ENCODE measurements at places on chromosomes 1 and 21. TPM values are rescaled to one million over a fixed set of nuclear protein-coding genes. Genes with fewer than 3 reads are reported as not detected.

DNA sequence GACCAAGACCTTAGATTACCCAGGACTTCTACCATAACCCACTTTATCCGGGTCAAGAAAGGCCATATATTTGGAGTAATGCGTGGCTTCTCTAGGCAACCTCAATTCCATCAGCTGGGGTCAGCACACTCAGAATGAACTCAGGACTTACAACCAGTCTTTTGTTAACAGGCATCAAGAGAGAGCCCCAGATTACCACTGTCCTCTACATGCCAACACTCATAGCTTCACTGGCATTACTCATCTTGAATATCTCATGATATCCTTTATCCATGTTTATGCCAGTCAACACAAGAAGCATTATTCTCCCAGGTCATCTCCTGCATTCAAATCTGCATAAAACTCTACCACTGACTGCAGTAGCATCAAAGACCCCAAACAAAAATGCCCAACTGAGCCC is 6.6 kb upstream of the FCGR2A start:
- no peak for DNase-seq

GRCh38 chr1:44636688-44637598 is 37.3 kb downstream of the TMEM53 start:
- DNase-seq: no peak

DNA sequence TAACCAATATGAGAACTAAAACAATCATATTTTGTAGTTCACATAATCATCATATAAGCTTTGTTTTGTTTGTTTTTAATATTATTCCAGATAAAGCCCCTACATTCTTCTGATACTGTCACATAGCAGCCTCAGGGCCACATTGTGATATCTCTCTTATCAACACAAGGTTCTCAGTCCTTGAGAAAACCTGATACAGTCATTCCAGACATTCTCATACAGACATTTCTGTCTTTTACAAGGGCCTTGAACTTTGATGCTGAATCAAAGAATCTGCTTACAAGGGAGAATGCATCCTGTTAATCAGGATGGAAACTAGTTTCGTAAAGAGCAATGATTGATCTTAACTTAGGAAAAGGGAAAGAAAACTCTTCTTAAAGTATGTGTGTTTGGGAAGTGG is 12.7 kb upstream of the VCAM1 start:
- DNase-seq: no peak

GRCh38 chr21:27277110-27277509 is 310.2 kb upstream of the ADAMTS5 start:
- DNase-seq: no peak

DNA sequence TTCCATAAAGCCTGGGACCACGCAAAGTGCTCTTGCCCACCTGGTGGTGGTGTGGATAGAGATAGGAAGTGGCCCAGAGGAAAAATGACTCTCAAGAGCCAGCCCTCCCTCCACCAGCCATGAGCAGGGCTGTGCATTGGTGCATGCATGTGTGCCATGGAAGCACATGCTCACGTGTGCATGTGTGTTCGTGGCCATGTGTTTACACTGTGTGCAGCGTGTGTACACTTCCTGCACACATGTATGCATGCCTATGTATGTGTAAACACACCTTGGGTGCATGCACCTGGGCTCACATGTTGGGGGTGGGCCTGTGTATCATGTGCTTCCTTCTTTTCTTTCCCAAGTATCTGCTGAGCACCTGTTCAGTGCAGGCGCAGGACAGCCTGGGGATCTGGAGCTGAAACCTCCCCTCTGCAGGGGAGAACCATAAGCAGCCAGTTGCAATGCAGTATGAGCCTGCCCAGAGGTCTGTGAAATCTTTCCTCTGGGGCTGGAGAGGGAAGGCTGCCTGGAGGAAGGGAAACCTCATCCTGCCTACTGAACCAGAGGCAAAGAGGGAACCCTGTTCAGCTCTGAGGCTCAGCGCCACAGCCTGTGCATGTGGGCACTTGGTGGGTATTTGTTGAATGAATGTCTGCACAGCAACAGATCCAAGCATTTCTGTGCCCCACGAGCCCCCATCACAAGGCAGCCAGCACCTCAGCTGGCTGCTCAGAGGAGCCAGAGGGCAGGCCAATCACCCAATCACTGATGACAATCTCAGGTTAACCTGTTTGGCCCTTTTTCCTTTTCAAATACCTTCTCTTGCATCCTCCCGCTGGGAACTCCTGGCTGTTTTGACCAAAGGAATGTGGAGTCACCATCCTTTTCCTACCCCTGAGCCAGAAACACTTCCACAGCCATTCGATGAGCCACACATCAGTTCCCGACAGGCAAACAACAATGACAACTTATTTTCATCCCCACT is 327.0 kb downstream of the NPHP4 start:
- no peak for DNase-seq

The AMY2A gene
- polyA plus RNA-seq: not detected

The SLFNL1 gene
- polyA plus RNA-seq: 0.95 TPM
